ENCODE measurements at places on chromosomes 11 and 22.

GRCh38 chr11:82908311-82908710, 6.8 kb downstream of the DDIAS start:
- no peak for DNase-seq

DNA sequence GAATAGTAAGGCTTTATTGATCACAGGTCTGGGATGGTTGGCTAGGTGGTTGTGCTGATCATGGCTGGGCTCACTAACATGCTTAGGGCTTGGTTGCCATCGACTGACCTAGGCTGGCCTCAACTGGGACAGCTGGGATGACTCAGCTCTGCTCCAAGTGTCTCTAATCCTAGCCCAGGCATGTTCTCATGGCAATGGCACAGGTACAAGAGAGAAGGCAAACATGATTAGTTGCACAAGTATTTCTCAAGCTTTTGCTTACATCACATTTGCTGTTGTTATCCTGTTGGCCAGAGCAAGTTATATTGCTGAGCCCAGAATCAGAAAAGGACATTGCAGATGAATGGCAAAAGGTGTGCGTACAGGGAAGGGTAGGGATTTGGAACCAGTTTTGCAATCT, 68.5 kb upstream of the SLC35C1 start:
- DNase-seq: no peak

GRCh38 chr11:118343981-118344515, at the start of gene CD3G:
CD3G (plus strand) TSS chr11:118344344; CDS start chr11:118344424, 80 bp downstream.
- no peak for DNase-seq

- DNase-seq: no peak
Measured at GRCh38 chr11:34135439-34135838, 30.0 kb downstream of the NAT10 start.

DNA sequence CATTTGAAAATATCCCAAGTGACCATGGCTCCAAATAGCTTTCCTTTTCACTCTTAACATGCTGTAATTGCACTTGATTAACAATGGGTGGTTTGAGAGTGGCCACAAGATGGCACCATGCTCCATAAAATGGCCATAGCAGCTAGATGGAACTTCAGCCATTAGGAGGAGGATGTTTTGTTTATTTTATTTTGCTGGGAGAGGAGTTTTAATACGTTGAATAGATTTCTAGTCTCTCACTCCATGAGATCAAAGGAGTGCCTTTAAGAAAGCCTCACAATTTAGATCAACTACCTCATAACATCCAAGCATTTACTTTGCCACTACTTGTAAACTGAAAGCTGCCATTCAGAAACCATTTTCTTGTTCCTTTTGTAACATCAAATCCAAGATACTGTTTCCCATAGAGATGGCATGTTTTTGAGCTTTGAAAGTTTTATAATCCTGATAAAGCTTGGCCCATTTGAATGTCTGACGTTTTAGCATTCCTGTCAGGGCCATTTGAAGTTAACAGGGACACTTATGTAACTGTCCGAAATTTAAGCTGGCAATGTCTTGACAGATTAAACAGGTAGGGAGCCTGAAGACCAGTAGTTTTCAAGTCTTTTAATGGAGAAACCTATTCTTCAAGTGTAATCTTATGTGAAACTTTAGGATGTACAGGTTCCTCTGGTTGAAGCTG, 4.7 kb downstream of the FEN1 start:
- DNase-seq: no peak

DNA sequence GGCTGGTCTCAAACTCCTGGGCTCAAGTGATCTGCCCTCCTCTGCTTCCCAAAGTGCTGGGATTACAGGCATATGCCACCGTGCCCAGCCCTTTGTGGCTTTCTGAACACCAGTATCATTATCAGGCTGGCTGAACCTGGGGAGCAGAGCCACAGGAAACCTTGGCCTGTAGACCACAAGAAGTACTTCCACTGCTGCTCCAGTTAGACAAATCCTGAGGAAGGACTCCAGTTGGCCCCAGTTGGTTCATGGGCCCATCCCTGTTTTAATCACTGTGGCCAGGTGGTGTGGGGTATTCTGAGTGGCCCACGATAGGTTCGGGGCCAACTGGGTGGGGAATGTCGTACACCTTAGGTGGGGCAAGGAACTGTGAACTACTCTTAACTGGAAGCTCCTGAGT, 5.5 kb upstream of the DUSP18 start:
- DNase-seq: no peak

DNA sequence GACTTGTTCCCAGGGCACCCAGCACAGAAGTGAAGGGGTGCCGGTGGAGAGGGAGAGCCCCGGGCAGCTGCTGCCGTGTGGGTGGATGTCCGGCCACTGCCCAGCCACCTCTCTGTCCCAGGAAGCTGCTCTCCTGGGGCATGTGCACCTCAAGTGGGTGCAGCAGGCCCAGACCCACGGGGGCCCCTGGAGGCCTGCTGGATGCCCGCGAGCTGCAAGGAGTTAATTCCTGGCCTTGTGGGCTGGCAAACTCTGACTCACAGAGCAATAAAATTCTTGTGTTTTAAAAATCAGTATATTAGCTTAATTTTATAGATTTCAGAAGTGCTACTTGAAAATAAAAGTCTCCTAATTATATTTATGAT, 37.4 kb upstream of the KCNQ1OT1 start:
- no peak for DNase-seq

DNA sequence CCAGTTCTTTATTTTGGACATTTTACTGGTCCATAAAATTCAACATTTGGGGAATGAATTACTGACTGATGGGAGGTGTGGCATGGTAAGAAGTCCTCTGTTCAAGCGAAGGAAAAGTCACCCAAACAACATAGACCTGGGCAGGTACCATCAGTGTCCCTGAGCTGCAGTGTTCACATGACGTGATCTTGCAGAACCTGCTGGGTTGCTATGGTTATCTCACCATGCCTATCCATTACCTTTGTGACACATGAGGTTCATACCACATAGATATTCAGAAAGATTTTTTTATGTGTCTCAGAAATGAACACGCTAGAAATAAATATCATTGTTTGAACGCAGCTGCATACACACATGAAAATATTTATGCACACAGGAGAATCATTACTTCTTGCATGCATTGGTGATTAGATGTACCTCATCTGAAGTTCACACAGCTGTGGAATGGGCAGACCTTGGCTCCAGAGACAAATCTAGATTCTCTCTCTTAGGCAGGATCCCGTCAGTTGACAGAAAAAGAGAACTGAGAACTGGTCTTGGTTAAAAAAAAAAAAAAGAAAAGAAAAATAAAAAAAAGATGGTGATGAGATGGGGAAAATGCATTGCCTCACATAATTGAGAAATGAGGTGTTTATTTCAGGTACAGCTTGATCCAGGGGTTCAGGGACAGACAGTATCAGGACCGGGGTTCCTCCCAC, 21.4 kb upstream of the RCN1 start:
- DNase-seq: no peak

GRCh38 chr11:133118563-133119268, 413.6 kb downstream of the OPCML start:
- no peak for DNase-seq

- peak; percentile 63 for DNase-seq
Measured at GRCh38 chr11:125063429-125064043, 431 bp downstream of the SLC37A2 start.

GRCh38 chr22:45968003-45968650, 8.8 kb downstream of the WNT7B start:
- DNase-seq: no peak

- no peak for DNase-seq
Measured at GRCh38 chr22:43440104-43440387, 28.2 kb downstream of the MPPED1 start.

GRCh38 chr11:34758262-34758661, 137.4 kb downstream of the EHF start:
- no peak for DNase-seq

GRCh38 chr11:6825231-6825744, 20.2 kb upstream of the OR10A5 start:
- DNase-seq: no peak

- no peak for DNase-seq
Measured at GRCh38 chr11:126607374-126607773, 251.9 kb downstream of the ST3GAL4 start.

DNA sequence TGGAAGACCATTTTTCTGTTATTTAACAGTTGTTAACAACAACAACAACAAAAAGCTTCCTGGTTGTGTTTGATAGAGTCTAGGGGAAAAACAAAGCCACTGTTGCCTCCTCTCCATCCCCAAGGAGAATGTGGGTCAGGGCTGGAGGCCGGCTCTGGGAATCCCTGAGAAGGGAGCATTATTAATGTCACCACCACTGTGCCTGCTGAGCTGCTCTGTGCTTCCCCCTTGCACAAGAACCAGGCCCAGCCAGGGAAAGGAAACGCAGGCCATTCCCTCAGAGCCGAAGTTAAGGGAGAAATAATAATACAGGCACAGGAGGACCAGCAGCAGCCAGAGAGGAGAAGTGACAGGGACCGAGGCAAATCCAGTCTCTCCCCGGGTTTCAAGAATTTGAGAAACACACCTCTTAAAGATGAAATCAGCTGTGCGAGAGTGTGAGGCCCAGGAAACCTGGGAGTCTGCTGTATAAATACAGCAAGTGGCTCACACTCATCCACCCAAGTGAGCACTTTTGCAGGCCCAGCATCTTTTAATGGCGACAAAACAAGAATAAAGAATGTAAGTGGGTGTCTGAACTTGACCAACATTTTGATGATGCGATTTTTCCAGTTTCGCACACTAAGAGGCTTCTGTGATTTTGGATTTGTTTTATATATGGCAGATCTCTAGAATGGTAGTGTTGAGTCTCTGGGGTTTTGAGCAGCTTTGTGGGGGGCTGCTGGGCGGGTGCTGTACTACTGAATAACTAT, 539.2 kb downstream of the NTM start:
- no peak for DNase-seq

GRCh38 chr22:30828187-30829155, 133.8 kb downstream of the OSBP2 start:
- DNase-seq: peak; percentile 50

GRCh38 chr11:70473873-70474690, 75.8 kb downstream of the CTTN start:
- no peak for DNase-seq

DNA sequence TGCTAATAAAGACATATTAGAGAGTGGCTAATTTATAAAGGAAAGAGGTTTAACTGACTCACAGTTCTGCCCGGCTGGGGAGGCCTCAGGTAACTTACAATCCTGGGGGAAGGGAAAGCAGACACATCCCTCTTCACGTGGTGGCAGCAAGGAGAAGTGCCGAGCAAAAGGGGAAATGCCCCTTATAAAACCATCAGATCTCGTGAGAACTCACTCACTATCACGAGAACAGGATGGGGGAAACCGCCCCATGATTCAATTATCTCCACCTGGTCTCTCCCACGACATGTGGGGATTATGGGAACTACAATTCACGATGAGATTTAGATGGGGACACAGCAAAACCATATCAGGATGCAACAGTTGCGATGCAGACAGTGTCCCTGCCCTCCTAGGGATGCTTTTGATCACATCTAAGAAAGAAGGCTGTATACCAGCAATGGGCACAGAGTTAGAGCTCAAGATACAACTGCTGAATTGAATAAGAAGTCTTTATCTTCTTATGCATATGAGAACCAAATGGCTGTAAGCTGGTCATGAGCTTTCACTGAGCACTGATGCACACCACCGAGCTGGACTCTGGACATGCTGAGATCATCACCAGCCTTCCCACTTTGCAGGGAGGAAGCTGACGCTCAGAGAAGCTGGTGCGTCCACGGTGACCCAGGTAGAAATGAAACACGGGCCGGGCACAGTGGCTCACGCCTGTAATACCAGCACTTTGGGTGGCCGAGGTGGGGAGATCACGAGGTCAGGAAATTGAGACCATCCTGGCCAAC, 255.2 kb downstream of the MN1 start:
- DNase-seq: no peak

GRCh38 chr11:128917144-128917724, 25.4 kb downstream of the TP53AIP1 start:
- DNase-seq: no peak

DNA sequence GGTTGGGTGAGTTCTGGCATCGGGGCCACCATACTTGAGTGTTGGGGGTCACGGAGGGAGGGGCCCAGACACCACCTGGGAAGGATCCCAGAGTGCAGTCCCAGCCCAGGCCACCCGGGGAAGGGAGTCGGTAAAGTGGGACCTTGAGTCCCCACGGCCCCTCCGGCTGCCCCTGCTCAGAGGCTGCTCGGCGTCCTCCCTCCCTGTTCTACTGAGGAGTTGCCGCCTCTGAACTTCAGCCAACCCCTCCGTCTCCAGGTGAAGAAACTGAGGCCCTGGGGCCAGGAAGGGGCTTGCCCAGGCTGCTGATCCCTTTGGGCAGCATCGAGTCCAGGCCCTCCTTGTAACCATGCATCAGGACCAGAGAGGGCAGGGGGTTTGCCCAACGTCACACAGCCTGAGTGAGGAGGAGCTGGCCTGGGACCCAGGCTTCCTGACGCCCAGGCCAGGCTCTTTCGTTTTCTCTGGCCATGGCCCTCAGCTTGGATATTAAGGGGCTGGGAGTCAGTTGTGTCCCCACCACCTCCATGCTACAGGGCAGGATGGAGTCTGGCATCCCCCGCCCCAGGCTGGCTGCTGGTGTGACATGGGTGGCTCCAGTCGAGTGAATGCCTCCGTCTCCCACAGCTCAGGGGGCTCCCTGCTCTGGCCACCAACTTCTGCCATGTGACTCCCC, 1.3 kb downstream of the PARVG start:
- no peak for DNase-seq

- no peak for DNase-seq
Measured at GRCh38 chr11:16979703-16980622, 34.3 kb downstream of the PLEKHA7 start.

- no peak for DNase-seq
Measured at GRCh38 chr11:118060869-118061268, 16.0 kb upstream of the TMPRSS4 start.

DNA sequence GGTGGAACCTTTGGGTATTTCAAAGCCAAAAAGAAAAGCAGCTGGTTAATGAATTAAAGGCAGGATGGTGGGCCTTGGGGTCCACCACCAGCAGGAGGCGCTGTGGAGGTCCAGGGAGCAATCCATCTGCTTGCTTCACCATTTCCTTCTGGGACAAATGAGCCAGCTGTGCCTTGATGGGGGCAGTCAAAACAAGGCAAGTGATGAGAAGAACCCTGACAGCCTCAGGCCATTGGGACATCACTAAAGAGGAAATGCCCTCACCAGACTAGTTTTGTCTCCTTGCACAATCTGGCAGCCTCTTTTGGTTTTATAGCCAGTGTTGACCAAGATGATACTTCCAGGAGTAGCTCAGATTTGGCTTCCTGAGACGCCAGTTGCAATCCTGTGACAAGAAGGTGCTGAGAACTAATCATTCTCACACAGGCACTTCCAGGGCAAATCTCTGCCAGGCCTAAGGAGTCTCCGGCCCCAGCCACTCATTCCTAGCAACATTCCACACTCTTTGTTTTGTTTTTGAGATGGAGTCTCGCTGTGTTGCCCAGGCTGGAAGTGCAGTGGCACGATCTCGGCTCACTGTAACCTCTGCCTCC, 38.2 kb upstream of the WEE1 start:
- no peak for DNase-seq

GRCh38 chr11:17649261-17649660, 70.1 kb upstream of the MYOD1 start:
- DNase-seq: no peak

Data from type B pancreatic cell (in vitro differentiated cells).